ENCODE measurements at places on chromosomes 7 and 10. TPM values are rescaled to one million over a fixed set of nuclear protein-coding genes. Genes with fewer than 3 reads are reported as not detected.

The STK31 gene
- not detected for total RNA-seq

The GPER1 gene
- 3.2 TPM for total RNA-seq

The PON2 gene
- 46.8 TPM for total RNA-seq

The C10orf67 gene
- total RNA-seq = not detected

The SHTN1 gene
- total RNA-seq = 1.2 TPM

The POP7 gene
- total RNA-seq = 30.2 TPM

The HSPA12A gene
- total RNA-seq = 5.9 TPM

The PTTG1IP2 gene
- not detected for total RNA-seq

The TMUB1 gene
- 16.5 TPM for total RNA-seq

The PNLIPRP3 gene
- not detected for total RNA-seq

The OPN4 gene
- total RNA-seq = not detected

The MINDY4 gene
- 8.1 TPM for total RNA-seq

The AKR1D1 gene
- total RNA-seq = not detected

The ZPBP gene
- total RNA-seq = not detected

The FAM25C gene
- not detected for total RNA-seq

The MMD2 gene
- not detected for total RNA-seq

The KMT2C gene
- 23.5 TPM for total RNA-seq

The PILRA gene
- not detected for total RNA-seq

The ASB10 gene
- total RNA-seq = not detected

The CYP3A4 gene
- not detected for total RNA-seq

The SLIT1 gene
- 0.31 TPM for total RNA-seq

The HOXA13 gene
- not detected for total RNA-seq

The RNF32 gene
- 1.2 TPM for total RNA-seq

The C10orf105 gene
- under 0.01 TPM for total RNA-seq

The GNAT3 gene
- total RNA-seq = not detected

The SPRN gene
- total RNA-seq = 0.12 TPM

The EIF5AL1 gene
- total RNA-seq = 0.53 TPM

The ADIRF gene
- 936 TPM for total RNA-seq

The KNDC1 gene
- 0.12 TPM for total RNA-seq

The NRG3 gene
- not detected for total RNA-seq

The RET gene
- total RNA-seq = not detected

The KCP gene
- total RNA-seq = not detected

The NKX1-2 gene
- total RNA-seq = not detected

The ST8SIA6 gene
- total RNA-seq = not detected

The WDR86 gene
- 0.26 TPM for total RNA-seq

The ECD gene
- 20.7 TPM for total RNA-seq

The EEPD1 gene
- 6.9 TPM for total RNA-seq

The GPC2 gene
- 0.99 TPM for total RNA-seq

The NDUFA5 gene
- total RNA-seq = 43.6 TPM

The FZD1 gene
- total RNA-seq = 9.2 TPM

The BTBD16 gene
- total RNA-seq = 0.40 TPM

The HGF gene
- 792 TPM for total RNA-seq
